ENCODE measurements at places on chromosomes 6 and 20.
A peak's percentile ranks its signal among the peaks of the same experiment; 100 is the strongest.

DNA sequence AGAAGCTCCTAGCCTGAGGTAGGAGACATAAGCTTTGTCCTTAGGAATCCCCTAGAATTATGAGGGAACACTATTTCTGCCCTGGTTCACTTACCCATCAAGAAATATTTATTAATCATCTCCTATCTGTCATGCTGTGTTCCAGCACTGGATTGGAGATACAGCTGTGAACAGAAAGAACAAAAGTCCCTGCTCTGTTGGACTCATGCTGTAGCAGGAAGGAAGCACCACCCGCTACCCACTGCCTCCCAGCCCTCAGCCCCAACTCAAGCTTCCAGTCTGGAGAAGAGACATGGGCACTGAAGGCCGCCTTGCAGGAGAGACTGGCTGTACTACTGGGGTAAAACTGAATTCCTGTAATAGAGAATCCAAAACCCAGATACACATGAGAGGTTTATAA is 78.0 kb downstream of the MDGA1 start:
- H3K27me3 ChIP-seq: no peaks in the 10 kb centered on the region
- H3K4me3 ChIP-seq: no peak overlapping the region
- no peak for DNase-seq
- peaks cover 6% of the 10 kb centered on the region for H3K4me1 ChIP-seq

- H3K4me3 ChIP-seq: no peak overlapping the region
- H3K4me1 ChIP-seq: peaks cover 46% of the 10 kb centered on the region
- no peaks in the 10 kb centered on the region for H3K36me3 ChIP-seq
- no peaks in the 10 kb centered on the region for H3K27me3 ChIP-seq
- H3K27ac ChIP-seq: peak overlapping the region; percentile 66
Measured at GRCh38 chr20:23106271-23106851, 20.2 kb upstream of the CD93 start.

DNA sequence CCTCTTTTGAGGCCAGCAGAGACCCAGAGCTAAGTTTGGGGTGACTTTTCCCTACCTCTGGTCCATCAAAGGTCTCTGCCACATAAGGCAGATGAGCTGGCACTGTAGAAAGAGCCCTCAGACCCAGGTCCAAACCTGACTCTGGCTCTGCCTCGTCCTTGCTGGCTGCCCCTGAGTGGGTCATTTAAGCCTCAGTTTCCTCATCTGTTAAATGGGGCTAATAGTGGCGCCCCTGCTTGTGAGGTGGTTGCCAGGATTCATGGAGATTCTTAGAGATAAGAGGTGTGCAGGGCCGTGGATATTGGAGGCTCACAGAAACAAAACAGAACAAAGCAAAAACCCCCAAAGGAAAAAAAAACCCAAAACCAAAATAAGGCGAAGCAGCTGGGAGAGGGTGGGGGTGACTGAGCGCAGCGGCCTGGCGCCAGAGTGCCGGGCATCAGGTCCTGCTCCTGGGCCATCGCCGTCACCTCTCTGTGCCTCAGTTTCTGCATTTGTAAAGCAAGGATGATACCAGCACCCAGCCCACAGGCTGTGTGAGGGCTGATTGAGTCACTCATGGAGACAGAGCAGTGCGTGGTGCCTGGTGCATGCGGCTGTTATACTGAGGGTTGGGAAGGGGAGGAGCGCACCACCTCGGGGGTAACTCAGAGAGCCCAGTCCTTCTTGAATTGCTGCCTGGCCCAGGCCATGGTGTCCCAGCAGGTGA is 133.8 kb upstream of the PTPN1 start:
- H3K36me3 ChIP-seq: no peaks in the 10 kb centered on the region
- no peak overlapping the region for H3K4me3 ChIP-seq
- no peak for DNase-seq
- H3K4me1 ChIP-seq: peaks cover 33% of the 10 kb centered on the region

DNA sequence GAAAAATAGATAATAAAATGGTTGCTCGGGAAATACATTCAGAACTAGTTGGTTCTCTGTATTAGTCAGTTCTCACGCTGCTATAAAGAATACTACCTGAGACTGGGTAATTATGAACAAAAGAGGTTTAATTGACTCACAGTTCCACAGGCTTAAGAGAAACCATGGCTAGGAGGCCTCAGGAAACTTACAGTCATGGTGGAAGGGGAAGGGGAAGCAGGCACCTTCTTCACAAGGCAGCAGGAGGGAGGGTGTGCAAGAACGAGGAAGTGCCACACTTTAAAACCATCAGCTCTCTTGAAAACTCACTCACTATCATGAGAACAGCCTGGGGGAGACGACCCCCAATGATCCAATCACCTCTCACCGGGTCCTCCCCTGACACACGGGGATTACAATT is 24.2 kb upstream of the SNX9 start:
- no peak for DNase-seq
- H3K4me1 ChIP-seq: peaks cover 5% of the 10 kb centered on the region
- H3K36me3 ChIP-seq: no peaks in the 10 kb centered on the region
- H3K27me3 ChIP-seq: no peaks in the 10 kb centered on the region
- no peak overlapping the region for H3K4me3 ChIP-seq

DNA sequence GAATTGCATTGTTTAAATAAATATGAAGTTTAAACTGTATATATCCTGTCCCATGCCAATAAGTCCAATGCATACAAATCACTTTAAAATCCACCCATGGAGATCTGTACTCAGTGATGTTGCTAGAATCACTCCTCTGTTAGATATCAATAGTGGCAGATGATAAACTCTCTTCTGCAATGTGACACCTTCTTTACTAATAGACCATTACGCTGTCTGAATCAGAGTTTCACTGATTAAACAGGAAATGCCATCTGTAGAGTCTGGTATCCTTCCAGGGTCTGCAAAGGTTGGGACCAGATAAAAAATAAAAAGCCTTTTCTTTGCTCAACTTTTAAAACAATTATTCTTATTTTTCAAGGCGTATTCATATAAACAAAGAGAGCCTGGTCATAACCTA is 134.5 kb downstream of the EDN3 start:
- H3K27me3 ChIP-seq: peaks cover 11% of the 10 kb centered on the region
- H3K36me3 ChIP-seq: no peaks in the 10 kb centered on the region
- H3K4me3 ChIP-seq: no peak overlapping the region
- no peaks in the 10 kb centered on the region for H3K4me1 ChIP-seq

GRCh38 chr6:47221565-47221964 is 88.1 kb downstream of the TNFRSF21 start:
- no peak overlapping the region for H3K4me3 ChIP-seq
- H3K36me3 ChIP-seq: no peaks in the 10 kb centered on the region
- H3K27me3 ChIP-seq: no peaks in the 10 kb centered on the region
- H3K4me1 ChIP-seq: no peaks in the 10 kb centered on the region
- H3K27ac ChIP-seq: no peak overlapping the region

DNA sequence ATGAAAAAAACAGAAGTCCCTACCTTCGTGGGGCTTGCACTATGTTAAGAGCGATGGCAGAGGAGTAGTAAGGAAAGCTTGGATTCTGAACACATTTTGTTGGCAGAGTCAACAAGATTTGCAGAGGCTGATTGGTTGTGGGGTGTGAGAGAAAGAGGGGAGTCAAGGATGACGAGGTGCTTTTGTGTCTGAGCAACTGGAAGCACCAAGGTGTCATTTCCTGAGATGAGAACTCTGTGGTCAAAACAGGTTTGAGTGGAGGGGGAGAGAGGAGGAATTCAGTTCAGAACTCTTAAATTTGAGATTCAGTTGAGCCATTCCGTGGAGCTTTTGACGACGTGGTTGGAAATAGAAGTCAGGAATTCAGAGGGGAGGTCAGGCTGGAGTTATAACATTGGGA is 3.5 kb downstream of the OCSTAMP start:
- H3K36me3 ChIP-seq: no peaks in the 10 kb centered on the region
- DNase-seq: no peak
- H3K27ac ChIP-seq: no peak overlapping the region
- H3K4me3 ChIP-seq: no peak overlapping the region
- peaks cover 31% of the 10 kb centered on the region for H3K27me3 ChIP-seq

DNA sequence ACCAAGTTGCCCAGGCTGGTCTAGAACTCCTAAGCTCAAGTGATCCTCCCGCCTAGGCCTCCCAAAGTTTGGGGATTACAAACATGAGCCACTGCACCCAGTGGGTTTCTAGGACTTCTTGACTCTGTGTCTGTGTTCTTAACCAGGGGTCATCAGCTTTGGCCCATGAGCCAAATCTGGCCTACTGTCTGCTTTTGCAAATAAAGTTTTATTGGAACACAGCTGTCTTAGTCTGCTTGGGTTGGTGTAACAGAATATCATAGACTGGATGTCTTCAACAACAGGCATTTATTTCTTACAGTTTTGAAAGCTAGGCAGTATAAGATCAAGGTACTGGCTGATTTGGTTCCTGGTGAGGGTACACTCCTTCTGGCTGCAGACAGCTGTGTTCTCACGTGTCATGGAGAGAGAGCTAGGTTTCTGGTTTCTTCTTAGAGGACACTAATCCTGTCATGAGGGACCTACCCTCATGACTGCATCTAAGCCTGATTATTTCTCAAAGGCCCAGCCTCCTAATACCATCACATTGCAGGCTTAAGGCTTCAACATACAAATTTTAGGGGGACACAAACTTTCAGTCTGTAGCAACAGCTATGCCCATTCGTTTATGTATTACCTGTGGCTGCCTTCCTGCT is 23.3 kb downstream of the ARFGEF2 start:
- no peaks in the 10 kb centered on the region for H3K36me3 ChIP-seq
- H3K27me3 ChIP-seq: no peaks in the 10 kb centered on the region
- no peak overlapping the region for H3K27ac ChIP-seq
- no peak overlapping the region for H3K4me3 ChIP-seq

GRCh38 chr20:62131560-62132320 is 9.5 kb downstream of the LSM14B start:
- H3K36me3 ChIP-seq: peaks cover 6% of the 10 kb centered on the region
- DNase-seq: no peak
- H3K27me3 ChIP-seq: no peaks in the 10 kb centered on the region
- H3K4me1 ChIP-seq: peaks cover 50% of the 10 kb centered on the region
- peak overlapping the region; percentile 73 for H3K27ac ChIP-seq
- no peak overlapping the region for H3K4me3 ChIP-seq

GRCh38 chr6:70616728-70617260 is 50.1 kb downstream of the SDHAF4 start:
- no peaks in the 10 kb centered on the region for H3K36me3 ChIP-seq
- no peak for DNase-seq
- H3K27ac ChIP-seq: no peak overlapping the region
- H3K4me1 ChIP-seq: no peaks in the 10 kb centered on the region

GRCh38 chr6:98343797-98344196 is 490.6 kb upstream of the POU3F2 start:
- H3K4me3 ChIP-seq: no peak overlapping the region
- no peak overlapping the region for H3K27ac ChIP-seq
- no peaks in the 10 kb centered on the region for H3K27me3 ChIP-seq
- no peaks in the 10 kb centered on the region for H3K4me1 ChIP-seq
- H3K36me3 ChIP-seq: no peaks in the 10 kb centered on the region
